Activated CD4-positive, alpha-beta T cell treated with anti-CD3 and anti-CD28 coated beads, Interleukin-2, amount 50 U/mL, for 1 hour (primary cell): ENCODE measurements at places on chromosomes 16 and 17.

- DNase-seq: peak; percentile 35
Measured at GRCh38 chr17:28925912-28926365, 23.1 kb upstream of the DHRS13 start.

DNA sequence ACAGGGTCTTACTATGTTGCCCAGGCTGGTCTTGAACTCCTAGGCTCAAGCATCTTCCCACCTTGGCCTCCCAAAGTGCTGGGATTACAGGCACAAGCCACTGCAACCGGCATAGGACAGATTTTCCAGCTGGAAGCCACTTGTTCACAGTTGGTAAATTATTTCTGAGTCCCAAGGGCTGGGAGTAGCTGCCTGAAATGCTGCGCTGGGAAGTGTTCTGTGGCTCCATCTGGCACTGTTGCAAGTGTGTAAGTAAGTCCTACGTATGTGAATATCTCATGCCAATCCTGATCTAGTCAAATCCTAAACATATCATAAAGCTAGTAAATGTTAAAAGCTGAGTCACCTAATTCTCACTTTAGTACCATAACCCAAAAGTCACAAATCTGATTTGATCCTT is 48.1 kb downstream of the YWHAE start:
- no peak for DNase-seq

GRCh38 chr17:64150237-64151015 is 20.5 kb upstream of the ERN1 start:
- DNase-seq: no peak

DNA sequence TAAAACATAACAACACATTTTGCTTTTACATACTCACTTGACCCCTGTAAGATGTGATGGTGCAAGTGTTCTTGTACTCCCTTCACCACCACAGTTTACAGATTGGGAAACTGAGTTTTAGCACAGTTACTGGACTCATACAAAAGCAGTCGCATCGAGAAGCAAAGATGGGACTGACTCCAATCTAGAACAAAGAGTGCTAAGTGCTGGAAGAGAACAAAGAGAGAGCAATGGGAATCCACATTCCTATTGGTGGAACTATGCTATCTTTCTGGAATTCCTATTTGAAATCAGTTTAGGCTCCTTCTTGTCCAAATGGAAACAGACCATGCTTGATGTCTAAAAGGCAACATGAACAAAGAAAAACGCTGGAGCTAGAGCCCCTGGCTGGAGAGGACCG is 9.1 kb downstream of the TOM1L2 start:
- DNase-seq: no peak

GRCh38 chr17:5500589-5501391 is 14.4 kb downstream of the MIS12 start:
- peak; percentile 69 for DNase-seq

- DNase-seq: no peak
Measured at GRCh38 chr17:67376415-67376736, 705 bp upstream of the PITPNC1 start.

- DNase-seq: no peak
Measured at GRCh38 chr17:57811638-57812280, 38.1 kb downstream of the MRPS23 start.

- no peak for DNase-seq
Measured at GRCh38 chr16:59719121-59719520, 985.0 kb upstream of the GOT2 start.

DNA sequence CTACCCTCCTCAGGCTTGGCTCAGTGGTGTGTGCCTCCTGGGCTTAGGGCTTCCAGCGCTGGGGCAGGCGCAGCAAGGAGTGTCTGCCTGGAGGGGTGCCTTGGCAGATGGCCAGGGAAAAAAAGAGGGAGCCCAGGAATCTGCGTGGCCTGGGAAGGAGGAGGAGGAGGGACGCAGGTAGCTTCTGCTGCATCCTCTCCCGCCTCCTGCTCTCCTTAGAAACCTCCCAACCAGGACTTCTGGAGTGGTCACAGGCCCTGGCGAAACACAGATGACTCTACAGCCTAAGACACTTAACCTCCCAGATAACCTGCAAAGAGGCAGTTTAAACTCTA is 7.3 kb upstream of the BCAR1 start:
- no peak for DNase-seq

DNA sequence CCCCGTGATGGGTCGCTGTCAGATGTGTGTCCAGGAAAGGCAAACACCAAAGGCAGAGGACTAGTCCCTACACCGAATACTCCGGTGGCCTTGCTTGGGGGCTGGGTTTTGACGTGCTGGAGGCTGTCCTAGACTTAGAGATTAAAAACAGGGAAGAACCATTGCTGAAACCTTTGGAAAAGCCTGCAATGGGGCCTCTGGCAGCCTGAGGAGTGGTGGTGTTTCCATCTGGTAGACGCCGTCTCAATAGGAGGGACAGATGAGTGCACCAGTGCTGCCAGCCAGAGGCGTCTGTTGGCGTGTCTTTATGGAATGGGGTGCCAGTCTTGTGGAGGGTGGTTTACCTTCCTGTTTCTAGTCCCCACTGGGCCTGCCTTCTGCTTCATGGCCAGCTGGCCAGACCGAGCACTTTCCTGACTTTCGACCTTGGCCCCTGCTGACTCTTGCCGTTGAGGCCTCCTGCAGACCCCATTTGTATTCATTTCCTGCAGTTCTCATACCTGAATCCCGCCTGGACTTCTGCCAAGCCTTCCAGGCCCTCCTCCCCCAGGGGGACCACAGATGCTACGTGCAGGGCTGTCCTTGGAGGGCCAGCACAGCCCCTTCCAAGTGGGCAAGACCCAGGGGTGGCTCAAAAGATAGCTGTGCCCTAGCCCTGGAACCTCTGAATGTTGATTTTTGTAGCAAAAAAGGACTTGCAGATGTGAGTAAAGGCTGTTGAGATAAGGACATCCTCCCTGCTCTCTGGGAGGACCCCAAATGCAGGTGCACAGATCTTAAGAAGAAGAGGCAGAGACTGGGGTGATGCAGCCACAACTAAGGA is 1.9 kb upstream of the DNASE1 start:
- no peak for DNase-seq

DNA sequence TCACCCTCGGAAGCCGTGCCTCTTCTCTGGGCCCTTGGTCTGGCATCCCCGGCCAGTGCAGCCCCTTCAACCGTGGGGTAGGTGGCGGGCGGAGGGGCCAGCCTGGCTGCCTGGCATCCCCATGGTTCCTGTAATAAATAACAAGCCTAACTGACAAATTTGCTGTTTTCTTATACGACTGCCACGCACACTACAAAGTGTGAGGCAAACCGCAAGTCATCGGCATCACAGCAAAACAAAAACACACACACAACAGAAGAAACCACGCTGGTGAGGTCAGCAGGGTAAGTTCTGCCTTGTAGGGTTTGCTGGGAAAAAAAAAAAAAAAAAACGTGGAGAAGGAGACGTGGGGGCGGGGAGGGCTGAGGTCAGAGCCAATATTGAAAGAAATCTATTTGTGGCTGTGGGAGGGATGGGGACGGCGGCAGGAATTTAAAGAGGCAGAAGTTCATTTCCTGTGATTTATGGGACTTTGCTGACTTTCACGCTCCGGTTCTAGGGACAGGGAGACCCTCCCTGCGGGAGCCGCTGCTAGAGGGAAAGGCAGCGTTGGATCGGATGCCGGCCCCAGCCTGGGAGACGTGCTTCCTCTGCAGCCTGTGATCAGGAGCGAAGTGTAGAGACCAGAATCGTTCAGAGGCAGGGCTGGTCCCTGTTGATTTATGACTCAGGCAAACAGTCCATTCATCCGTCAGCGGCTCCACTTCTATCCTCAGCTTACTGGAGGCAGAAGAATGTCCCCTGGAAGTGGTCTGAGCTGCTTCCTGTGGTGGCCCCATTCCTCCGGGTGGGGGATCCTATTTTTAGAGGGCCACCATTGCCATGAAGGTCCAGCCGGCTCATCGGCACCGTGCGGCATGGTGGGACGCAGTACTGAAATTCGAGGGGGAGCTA is 162.8 kb downstream of the FOXL1 start:
- no peak for DNase-seq

DNA sequence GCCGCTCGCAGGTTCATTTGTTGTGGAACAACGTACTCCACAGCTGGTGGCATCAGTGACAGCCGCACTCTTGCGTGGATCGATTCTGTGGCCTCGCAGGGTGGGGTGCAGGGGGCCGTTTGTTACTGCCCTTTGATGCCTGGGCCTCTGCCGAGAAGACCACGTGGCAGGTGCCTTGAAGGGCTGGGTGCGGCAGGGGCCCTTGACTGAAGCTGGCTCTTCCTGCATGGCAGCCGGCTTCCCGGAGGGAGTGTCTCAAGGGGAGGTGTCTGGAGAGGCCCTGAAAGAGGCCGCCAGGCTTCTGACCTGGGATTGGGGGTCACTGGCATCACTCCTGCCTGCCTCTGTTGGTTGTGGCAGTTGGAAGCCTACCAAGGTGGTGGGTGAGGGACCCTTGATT is 43.8 kb downstream of the TBCD start:
- no peak for DNase-seq

DNA sequence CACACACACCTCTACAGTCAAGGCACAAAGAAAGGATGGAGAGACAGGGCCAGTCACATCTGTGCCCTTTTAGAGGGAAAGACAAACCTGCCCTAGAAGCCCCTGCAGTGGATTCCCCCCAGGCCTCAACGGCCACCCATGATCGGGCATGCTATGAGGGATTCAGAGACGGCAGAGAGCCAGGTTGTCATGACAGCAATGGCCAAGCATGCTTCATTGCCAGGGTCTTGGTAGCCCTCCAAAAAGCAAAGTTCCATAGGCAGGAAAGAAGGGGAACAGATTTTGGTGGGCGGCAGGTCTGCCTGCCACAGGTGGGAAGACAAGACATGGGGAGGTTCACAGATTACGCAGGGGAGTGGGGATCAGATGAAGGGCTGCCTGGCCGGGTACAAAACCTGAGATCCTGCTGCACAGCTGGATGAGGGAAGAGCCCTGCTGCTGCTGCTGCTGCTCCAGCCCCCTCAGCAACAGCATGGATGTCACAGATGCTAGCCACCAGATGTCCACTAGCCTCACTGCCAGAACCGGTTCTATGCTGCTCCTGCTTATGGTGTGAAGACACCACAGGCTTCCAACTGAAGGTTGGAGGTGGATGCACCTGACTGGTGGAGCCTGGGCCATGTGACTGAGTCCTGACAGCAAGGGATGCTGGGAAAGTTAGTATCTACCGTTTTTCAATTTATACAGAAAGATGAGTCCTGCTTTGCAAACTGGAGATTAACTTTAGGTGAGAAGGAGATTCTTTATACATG is 17.8 kb downstream of the ACTG1 start:
- no peak for DNase-seq

GRCh38 chr17:10102817-10103216 is 95.6 kb downstream of the GAS7 start:
- DNase-seq: no peak

GRCh38 chr16:77289331-77289809 is 90.2 kb downstream of the SYCE1L start:
- DNase-seq: no peak

- DNase-seq: no peak
Measured at GRCh38 chr16:25390761-25391160, 133.1 kb upstream of the ZKSCAN2 start.

DNA sequence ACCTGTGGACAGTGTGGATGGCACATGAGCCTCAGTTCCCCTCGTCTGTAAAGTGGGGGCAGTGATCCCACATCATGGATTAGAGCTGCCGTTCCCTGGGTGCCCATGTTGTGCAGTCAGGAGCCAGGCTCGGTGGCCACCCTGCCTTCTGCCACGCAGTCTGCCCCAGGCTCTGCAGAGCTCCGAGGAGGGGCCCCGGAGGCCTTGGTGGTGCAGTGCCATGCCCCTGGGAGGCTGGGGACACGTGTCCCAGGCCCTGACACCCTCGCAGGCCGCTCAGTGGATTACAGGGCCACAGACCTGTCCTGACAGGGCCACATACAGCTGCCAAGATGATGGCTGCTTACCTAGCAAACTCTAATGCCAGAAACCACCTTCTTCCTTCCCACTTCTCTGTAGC is 59.7 kb upstream of the ZNF469 start:
- no peak for DNase-seq

GRCh38 chr17:2982854-2983253 is 80.6 kb downstream of the OR1D5 start:
- no peak for DNase-seq

DNA sequence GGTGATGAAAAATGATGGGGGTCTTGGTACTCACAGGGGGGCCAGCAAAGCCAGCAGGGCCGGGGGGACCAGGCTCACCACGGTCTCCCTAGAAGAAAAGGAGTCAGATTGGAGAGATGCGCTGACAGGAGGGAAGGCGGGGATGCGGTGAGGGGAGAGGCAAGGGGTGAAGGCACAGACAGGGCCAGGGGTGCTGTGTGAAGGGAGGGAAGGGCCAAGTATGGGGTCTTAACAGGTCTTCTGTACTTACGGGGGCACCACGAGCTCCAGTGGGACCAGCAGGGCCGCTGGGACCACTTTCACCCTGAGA is 11.2 kb downstream of the COL1A1 start:
- DNase-seq: no peak

DNA sequence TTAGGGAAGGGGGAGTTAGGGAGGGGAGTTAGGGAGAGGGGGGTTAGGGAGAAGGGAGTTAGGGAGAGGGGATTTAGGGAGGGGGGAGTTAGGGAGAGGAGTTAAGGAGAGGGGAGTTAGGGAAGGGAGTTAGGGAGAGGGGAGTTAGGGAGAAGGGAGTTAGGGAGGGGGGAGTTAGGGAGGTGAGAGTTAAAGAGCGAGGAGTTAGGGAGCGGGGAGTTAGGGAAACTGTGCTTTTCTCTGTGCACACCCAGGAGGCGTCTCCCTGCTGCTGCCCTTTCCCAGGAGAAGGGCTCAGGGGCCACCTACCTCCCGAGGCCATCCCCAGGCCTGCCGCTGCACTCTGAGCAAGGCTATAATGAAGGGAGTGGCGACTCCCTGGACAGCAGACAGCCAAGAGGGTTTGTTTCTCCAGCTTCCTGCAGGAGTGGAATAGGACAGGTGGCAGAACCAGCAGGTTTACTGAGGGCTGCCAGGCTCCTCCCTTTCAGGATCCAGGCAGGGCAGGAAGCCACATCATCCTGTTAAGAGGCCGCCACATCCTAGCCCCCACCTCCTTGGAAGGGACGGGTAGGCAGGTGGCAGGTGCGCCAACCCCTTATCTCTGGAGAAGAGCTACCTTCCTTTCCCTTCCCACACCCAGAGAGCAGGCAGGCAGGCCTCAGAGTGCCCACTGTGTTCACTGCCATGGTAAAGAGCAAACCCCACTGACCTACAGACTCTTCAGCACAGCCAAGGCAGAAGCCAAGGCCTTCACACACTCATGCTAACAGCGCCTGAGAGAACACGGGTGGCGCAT is 4.3 kb downstream of the CANT1 start:
- DNase-seq: no peak

- DNase-seq: no peak
Measured at GRCh38 chr17:17808706-17809432, 27.9 kb downstream of the SREBF1 start.

- no peak for DNase-seq
Measured at GRCh38 chr17:68849673-68850610, 105.2 kb downstream of the ABCA8 start.
